Activated T-cell treated with anti-CD3 and anti-CD28 coated beads for 24 hours (primary cell): ENCODE measurements at places on chromosomes 12 and 14.
A peak's percentile ranks its signal among the peaks of the same experiment; 100 is the strongest.

DNA sequence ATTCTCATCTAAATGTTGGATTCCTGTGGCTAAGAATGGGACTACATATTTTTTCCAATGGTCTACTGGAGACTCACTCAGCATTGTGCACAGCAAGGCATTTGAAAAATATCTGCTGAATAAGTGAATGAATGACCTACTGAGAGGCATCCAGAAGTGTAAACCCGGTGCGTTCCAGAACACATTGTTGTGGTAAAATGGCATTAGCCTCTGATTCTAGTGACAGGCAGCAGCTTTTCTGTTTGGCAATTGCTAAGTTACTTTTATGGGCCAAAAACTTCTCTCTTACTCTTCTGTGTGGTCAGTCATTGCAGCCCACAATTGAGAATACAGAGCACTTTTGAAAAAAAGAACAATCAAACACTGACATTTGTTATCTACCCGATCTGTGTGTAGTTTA is 36.5 kb downstream of the WIF1 start:
- no peak for DNase-seq

GRCh38 chr12:130876758-130877157 is 4.9 kb downstream of the RAN start:
- no peak for DNase-seq

- DNase-seq = no peak
These were observed 3.8 kb upstream of the HOXC8 start for GRCh38 chr12:54004841-54005530.

GRCh38 chr12:49763006-49763591 is 21.7 kb downstream of the TMBIM6 start:
- DNase-seq = peak; percentile 64

DNA sequence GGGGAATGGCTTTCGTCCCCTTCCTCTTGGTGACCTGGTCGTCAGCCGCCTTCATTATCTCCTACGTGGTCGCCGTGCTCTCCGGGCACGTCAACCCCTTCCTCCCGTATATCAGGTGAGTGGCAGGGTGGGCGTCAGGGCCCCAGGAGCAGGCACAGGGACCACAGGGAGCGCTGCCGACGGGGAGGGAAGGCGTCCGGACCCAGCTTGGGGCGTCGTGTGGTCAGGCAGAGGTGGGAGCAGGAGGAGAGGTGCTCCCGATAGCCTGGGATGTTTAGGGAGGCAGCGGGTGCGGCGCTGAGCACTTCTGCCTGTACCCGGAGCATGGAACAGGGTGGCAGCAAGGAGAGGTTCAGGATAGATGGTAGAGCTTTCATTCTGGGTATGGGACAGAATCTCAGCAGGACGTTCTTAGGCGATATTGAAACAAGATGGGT is 444 bp downstream of the DRAM1 start:
- DNase-seq = no peak

DNA sequence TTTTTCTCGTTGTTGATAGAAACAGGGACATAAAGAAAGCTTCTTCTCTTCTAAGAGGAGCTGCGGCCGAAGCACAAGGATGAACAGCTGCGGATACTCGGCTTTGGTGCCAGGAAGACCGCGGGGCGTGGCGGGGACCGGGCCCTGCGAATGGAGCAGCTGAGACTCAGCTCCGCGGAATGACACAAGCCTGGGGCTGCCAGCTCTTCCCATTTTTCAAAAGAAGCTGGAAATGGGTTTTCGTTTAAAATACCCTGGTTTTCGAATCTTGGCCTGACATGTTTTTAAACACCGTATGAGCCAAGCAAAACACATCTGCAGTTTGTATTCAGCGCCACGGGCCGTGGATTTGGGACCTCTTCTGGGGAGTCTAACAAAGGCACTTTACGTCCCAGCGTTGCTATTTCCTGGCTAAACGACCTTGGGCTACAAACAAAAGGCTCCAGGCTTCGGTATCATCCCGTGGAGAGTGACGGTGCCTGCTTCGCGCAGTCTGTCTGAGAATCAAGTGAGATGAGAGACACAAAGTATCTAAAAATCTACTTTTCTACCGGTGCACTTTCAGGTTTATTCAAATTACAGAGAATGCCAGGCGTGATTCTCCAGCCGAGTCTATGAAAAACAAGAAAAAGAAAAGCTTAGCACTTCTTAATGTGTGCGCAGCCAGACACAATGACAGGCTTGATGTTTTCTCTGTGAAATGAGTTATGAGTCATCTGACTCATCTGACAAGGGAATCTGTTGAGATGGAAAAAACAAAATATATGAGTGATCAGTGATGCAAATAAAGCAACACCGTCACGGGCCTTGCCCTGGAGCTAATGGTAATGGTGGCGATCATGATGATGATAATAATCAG is 114.0 kb upstream of the TMEM132D start:
- no peak for DNase-seq

GRCh38 chr14:101134161-101134631 is 230.7 kb upstream of the RTL1 start:
- DNase-seq = no peak

- DNase-seq = no peak
These were observed 1.9 kb upstream of the PRDM4 start for GRCh38 chr12:107762874-107763273.

- DNase-seq = peak; percentile 83
These were observed at the start of gene CDK17 for GRCh38 chr12:96399919-96400630. CDK17 (minus strand) TSS chr12:96400439; CDS start chr12:96334836, 65,603 bp downstream.

GRCh38 chr14:61462566-61463193 is 141.3 kb downstream of the PRKCH start:
- DNase-seq = no peak

DNA sequence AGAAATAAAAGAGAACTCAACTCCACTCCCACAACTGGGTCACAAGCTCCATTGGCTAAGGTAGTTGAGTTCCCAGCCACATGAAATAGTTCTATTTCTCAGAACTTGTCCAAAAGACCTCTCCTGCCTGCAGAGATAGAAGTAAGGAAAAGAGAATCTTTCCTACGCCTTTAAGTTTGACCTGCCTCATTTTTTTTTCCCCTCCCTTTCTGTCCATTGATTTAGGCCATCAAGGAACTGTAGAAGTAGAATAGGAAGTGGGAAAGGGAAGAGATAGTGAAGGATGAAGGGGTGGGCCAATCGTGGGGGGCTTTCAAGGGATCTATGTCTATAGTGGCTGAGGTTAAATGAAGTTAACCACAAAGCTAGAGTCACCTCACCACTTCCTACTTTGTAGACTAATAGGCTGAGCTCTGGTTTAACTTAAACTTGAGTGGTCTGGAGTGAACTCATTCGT is 13.9 kb upstream of the NUDT4 start:
- no peak for DNase-seq

DNA sequence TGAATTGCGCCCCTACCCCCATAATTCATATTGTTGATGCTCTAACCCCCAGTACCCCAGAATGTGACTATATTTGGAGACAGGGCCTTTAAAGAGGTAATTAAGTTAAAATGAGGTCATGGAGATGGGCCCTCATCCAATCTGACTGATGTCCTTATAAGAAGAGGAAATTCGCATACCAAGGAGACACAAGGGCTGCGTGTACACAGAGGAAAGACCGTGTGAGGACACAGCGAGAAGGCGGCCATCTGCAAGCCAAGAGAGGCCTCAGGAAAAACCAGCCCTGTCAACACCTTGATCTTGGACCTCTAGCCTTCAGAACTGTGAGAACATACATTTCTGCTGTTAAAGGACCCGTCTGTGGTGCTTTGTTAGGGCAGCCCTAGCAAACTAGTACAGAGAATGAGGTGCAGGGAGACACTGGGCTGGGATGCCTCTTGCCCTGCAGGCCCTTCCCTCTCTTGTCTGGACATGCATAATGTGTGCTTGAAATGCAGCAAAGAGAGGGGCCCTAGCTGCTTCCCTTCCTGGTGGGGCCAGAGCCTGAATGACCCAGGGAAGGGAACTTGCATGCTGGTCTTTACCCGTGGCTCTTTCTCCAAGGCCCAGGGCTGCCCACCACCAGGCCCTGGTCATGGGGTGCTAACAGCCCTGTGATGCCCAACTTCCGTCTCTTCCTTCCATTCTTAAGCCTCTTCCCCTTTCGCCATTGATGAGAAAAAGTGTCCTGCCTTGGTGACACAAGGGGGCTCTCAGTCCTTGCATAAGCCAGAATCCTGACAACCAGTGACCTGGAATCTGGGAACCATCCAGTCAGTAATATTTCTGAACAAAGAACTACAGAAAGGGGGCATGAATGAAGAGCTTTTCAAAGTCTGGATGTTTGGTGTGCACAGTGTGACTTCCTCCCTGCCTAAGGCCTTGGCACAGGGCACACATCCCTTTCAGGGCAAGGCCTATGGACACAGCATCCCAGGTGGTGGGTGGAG is 50.0 kb upstream of the GPATCH2L start:
- DNase-seq = no peak

GRCh38 chr14:68094158-68094557 is 274.6 kb downstream of the RAD51B start:
- no peak for DNase-seq

- no peak for DNase-seq
These were observed 168.4 kb upstream of the AVPR1A start for GRCh38 chr12:63319386-63319785.

DNA sequence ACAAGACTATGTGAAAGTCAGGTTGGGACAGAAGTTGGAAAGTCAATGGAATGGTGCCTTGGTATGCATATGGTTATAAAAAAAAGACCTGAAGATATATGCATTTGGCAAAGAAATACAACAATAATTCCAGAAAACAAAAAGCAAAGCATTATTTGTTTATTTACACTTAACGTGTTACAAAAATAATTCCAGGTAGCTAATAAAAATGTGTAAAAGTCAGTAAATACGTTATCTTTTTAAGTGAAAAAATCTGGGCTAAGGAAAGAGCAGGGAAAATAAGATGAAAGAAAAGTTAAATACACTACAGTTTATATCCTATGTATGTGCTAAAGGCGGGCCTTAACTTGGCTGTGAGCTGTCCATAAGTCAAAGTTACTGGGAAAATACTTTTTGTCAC is 266.3 kb downstream of the MED13L start:
- DNase-seq = no peak

DNA sequence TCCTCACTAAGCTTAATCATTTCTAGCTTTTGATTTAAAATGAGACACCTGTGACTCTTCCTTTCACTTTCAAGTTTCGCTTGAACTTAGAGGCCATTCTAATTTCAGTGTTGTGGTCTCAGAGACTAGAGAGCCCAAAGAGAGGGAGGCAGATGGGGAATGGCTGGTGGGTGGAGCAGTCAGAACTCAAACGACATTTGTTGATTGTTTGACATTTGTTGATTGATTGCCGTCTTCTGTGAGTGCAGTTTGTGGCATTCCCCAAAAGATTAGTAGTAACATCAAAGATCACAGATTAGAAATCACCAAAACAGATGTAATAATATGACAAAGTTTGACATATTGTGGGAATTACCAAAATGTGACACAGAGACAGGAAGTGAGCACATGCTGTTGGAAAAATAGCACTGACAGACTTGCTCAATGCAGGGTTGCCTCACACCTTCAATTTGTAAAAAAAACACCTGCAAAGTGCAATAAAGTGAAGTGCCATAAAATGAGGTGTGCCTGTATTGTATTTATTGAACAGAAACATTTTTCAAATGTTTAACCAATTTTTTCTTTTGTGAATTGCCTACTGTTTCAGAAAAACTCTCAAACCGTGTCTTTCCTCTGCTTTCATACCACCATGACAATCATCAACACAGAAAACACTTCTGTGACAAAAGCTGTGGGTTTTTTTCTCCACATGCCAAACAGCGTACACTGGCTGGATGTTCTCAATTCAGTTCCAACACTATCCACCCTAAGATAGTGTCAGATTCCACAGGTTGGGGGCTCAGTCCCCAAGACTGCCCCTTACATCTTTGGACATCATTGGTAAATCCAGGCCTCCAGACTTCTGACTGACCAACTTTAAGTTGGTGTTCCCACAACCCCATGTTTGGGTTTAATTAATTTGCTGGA is 376.3 kb upstream of the RGS6 start:
- DNase-seq = peak; percentile 72

DNA sequence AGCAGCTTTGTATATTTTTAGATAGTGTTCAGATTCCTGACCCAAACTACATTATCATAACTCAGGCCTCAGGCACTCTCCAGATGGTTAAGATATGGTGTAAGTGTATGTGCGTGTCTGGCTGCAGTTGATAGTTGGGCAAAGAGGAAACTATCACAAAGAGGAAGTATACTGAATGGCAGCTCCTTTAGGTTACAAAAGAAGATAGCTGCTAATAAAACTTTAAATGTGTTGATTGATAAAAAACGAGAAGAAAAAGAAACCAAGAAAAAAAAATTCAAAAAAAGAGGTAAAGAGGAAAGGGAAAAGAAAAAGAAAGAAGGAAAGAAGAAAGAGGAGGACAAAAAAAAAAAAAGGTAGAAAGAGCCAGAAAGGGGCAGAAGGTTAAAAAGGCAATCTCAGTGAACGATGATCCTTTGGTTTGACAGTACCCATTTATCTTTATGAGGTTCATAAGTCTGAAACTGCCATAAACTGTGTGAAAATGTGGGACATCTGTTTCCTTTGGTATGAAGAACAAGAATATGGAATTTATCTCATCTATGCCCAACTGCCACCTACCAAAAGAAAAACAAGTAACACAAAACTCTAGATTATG is 42.2 kb downstream of the TAOK3 start:
- no peak for DNase-seq

- DNase-seq = no peak
These were observed 69.2 kb downstream of the SLC6A12 start for GRCh38 chr12:144650-145284.

- DNase-seq = no peak
These were observed 213.0 kb downstream of the ADAMTS20 start for GRCh38 chr12:43338848-43339526.

DNA sequence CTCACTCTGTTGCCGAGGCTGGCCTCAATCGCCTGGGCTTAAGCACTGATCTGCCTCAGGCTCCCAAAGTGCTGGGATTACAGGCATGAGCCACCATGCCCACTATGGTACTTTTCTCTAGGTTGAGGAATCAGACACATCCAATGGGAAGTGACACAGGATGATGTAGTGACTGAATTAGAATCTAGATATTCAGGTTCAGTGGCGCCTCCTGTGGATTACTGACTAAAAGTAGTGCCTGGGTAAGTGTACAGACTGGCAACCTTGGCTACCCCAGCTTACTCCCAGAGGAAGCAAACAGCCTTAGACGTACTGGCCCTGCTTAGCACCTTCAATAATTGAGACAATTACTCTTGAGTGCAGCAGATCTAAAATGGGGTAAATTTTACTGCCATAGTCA is 22.8 kb downstream of the GALNT8 start:
- no peak for DNase-seq

- DNase-seq = no peak
These were observed 43.9 kb downstream of the ERC1 start for GRCh38 chr12:1034751-1035457.

- DNase-seq = no peak
These were observed 254.0 kb upstream of the KITLG start for GRCh38 chr12:88834226-88834625.

- no peak for DNase-seq
These were observed 2.1 kb upstream of the OXA1L start for GRCh38 chr14:22764382-22764781.

- no peak for DNase-seq
These were observed 103.6 kb upstream of the RTL1 start for GRCh38 chr14:101007004-101007614.

- DNase-seq = no peak
These were observed 53.6 kb downstream of the AKAP6 start for GRCh38 chr14:32382704-32383103.

- DNase-seq = no peak
These were observed 113.3 kb downstream of the ADGRD1 start for GRCh38 chr12:131066886-131067490.
